ENCODE measurements at places on chromosomes 2 and 18. TPM values are rescaled to one million over a fixed set of nuclear protein-coding genes. Genes with fewer than 3 reads are reported as not detected.

The TMEM163 gene
- total RNA-seq, result 10.7 TPM

DNA sequence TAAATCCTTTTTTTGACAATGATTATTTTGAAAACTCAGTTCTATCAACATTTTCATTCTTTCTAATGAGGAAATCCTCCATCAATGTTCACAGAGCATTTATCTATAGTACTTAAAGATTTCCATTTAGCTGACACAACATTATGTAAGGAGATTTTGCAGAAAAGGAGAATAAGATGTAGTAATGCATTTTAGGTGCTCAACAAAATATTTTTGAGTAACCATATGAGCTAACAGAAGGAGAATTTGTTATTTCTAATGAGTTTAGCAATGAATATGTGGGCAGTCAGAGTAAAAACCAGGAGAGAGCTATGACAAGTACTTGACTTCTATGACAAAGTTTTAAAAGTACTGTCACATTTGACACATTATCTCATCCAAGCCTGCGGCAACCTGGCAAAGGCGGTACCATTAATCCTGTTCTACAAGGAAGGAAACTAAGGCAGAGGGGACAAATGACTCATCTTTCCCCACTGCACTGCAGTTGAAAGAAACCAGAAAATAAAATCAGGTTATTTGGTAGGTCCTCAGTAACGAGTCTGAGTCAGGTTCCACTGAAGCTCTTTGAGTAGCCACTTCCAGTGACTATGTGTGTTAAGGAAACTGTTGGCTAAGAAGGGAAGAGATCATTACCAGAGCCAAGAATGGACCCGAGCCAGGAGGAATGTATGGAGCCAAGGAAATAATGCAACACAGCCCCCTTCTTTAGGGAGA is 134.1 kb upstream of the ITGB6 start:
- no peak for DNase-seq

DNA sequence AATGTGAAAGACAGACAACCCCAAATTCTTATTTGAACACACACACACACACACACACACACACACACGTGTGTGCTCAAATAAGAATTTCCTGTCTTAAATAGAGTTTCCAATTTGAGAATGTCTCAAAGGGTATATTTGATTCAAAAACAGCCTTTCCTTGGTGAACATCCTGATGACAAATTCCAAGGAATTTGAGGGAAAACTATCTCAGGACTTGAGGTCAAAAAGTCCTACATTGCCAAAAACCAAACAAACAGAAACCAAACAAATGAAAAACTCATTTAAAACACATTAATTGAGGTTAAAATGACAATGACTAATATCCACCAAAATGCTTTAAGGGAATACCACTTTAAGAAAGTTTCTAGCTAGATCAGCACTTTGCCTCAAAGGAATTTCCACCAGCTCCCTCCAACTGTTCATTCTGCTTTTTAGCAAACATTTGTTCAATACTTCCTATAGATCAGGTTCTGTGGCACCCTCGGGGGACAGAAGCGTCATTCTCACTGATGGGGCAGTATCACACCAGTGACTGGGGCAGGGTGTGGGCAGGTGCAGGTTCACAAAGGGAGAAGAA is 232.1 kb upstream of the TRIB2 start:
- DNase-seq, result peak; percentile 81

DNA sequence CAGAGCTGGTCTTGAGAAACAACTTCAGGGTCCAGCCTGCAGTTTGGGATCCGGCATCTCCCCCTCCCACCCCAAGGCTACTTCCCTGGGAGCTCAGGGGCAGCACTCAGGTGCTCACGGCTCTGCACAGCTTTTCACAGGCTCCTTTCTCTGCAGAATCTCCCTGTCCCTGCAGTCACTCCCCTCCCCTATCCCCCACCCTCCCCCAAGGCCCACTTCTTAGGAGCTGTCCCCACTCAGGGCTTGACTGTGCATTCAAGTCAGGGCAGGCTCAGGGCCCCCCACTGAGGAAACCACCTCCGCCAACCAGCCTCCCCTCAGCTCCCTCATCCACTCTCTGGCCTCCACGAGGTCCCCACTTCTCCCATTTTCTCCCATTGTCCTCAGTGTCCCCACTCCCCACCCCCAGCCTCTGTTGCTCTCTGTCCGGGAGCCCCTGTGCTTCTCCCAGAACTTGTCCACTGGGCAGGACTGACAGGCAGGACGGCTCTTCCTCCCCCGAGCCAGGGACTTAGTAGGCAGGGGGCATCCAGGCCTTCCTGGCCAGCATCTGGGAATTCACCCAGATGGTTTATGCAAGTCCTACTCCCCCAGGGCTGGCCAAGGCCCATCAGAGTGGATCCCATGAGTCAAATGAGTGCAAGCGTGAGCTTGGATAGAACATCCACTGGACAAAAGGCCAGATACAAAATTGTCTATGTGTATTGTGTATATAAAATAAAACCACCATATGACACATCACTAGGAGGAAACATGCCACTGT is 7.6 kb downstream of the NMUR1 start:
- peak; percentile 67 for DNase-seq

- no peak for DNase-seq
Measured at GRCh38 chr2:32262105-32262504, 2.6 kb downstream of the NLRC4 start.

Data from RPMI7951 (cell line).